Femur (tissue), 1 donor: ENCODE measurements at places on chromosomes 6 and 20.

GRCh38 chr20:57676589-57677583 is 32.9 kb downstream of the PMEPA1 start:
- DNase-seq = no peak

- DNase-seq = no peak
Measured at GRCh38 chr6:151073701-151074100, 166.1 kb upstream of the AKAP12 start.

- DNase-seq = no peak
Measured at GRCh38 chr6:161379834-161380582, 106.1 kb upstream of the AGPAT4 start.

DNA sequence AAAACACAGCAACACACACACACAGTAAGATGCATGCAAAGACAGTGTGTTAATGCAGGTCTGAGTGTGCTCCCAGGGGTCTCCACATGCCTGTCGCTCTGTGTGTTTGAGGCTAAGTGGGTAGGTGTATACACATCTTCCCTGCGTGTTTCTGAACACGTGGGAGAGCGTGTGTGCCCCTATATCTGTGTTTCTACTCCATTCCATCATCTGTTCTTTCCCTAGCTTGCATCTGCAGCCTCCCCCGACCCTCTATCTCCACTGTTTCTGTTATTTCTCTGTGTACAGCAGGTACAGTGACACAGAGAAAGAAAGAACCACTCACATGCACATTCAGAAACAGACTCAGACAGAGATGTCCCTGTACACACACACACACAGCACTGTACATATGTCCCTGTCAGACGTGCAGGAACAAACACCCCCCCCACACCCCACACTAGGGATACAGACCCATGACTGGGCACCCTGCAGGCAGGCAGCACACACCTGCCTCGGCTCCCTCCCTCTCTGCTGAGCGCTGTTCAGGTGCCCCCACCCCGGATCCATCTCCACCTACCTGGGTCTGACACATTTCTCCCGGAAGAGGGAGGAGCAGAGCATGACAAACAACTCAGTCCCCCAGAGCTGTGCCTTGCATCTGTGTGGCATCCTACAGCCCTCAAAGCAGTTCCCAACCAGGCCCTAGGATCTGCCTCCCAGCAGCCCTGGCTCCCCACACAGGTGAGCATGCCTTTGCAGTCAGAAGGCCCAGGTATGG is 27.6 kb downstream of the KCNK15 start:
- no peak for DNase-seq

DNA sequence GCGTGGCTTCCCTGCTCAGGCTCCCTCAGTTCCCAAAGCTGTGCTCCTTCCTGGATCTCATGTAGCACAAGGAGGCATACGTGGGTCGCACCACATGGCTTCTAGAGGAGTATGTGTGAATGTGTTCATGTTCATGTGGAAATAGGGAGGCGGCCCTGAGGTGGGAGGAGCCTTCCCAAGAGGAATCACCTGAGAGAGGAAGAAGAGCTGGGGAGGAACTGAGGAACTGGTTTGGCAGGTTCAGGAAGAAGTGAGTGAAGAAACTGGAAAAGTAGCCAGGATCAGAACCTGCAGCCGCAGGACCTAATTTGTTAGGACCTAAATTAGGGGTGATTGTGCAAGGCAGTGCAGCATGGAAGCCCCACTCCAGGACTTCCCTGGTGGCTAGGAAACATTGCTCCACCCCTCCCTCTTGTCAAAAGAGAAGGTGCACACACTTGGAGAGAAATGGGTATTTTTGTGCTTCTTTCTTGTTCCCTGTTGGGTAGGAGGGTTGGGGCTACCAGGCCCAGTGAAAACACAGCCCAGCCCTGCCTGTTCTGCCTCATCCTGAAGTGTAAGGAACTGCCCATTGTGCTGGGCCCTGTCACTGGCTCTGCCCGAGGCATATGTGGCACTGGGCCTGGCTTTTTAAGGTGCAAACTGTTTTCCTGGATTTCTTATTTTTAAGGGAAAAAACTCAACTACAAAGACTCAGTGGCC is 20.7 kb downstream of the SYNJ2 start:
- DNase-seq = no peak

DNA sequence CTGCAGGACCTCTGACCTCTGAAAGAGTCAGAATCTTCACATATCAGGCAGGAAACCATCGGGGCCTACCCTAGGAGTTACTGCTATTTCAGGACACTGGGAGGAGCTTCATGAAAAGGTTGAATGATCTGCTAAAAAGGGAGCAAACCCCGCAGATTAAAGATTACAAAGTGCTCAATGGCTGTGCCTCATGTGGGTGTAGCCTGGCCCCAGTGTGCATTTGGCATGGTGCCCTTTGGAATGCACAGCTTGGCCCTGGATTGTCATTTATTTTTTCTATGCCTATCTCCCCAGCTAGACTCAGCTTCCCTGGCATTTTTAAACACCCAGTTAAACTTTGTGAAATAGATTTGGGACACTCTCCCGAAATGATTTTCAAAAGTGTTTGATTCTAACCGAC is 368.5 kb upstream of the SPTLC3 start:
- DNase-seq = no peak

- no peak for DNase-seq
Measured at GRCh38 chr6:165082636-165083035, 226.8 kb downstream of the C6orf118 start.

GRCh38 chr6:31572041-31572911 is at the start of gene LTA:
Gene LTA, plus strand, starts transcription at chr6:31572289. Its CDS starts 454 bp downstream, at chr6:31572743.
- DNase-seq = no peak

GRCh38 chr6:135146162-135146934 is 34.8 kb upstream of the MYB start:
- no peak for DNase-seq

- no peak for DNase-seq
Measured at GRCh38 chr6:113211170-113211569, 646.0 kb upstream of the MARCKS start.

- no peak for DNase-seq
Measured at GRCh38 chr6:148681666-148682065, 65.2 kb upstream of the UST start.

DNA sequence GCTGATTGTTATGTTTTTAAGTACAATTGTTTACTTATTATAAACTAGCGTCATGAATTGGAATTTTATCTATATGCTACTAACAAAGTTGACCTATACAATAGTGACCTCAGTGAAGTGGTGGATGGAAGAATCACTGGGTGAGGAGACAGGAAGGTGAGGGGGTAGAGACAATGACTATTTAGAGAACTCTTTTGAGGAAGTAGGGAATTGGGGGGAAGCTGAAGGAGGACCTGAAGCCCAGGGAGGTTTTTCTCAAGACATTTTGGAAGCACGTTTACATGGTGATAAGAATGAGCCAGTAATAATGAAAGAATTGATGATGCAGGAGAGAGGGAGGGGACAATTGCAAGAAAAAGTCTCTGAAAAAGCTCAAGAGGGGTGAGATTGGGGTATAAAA is 96.4 kb downstream of the RPS12 start:
- no peak for DNase-seq

- DNase-seq = no peak
Measured at GRCh38 chr6:9540534-9541126, 874.2 kb downstream of the TFAP2A start.

- no peak for DNase-seq
Measured at GRCh38 chr6:144594585-144594984, 309.4 kb downstream of the UTRN start.

DNA sequence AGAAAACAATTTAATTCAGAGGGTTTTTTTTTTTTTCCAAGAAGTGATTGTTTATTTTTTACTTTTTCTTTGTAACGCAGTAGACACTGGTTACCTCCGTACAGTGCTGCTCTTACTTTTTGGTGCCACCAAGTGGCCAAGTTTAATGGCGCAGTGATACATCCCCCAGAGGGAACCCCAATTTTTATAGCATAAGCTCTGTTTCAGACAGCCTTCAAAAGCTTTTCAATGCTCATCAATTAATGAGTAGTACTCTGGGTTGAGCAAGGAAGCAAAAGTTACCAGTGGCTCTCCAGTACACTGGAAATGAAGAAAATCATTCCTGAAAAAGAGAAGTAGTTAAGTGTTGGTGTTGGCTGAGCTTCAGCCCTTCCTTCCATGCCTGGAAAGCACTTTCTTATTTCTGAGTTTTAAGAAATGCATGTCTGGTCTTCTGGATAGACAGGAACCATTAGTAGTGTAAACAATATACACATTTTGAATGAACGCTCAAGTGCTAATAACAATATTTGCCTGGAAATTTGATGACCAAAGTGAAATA is 129.1 kb upstream of the SMLR1 start:
- peak; percentile 34 for DNase-seq

GRCh38 chr6:167793421-167793820 is 33.3 kb upstream of the AFDN start:
- no peak for DNase-seq

DNA sequence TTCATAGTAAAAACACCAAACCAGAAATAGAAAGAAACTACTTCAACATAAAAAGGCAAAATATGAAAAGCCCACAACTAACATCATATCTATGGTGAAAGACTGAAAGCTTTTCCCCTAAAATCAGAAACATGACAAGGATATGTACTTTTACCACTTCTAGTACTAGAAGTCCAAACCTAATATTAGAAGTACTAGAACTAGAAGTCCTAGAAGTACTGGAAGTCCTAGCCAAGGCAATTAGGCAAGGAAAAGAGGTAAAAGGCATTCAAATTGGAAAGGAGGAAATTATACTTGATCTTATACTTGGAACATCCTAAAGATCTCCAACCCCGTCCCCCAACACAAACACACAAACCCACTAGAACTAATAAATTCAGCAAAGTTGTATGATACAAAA is 74.9 kb downstream of the TASP1 start:
- no peak for DNase-seq

GRCh38 chr6:29792123-29793035 is 35.2 kb upstream of the HLA-G start:
- DNase-seq = peak; percentile 29

DNA sequence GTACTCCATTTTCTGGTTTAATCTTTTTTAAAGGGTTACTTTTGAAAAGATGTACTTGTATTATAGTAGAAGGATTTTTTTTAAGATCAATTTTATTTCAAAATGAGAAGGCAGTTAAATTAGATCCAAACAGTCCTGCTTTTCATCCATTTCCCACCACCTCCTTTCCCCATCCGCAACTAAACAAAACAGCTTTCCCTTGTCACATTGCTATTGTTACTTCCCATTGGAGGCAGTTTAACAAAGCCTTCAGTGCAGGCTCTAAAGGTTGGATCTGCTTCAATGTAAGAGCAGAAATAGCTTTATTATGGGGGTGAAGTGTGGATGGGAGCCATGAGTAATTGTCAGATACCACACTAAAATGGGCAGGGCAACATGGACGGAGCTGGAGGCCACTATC is 65.7 kb downstream of the LRRC1 start:
- no peak for DNase-seq

- no peak for DNase-seq
Measured at GRCh38 chr6:150290429-150290828, 78.4 kb upstream of the IYD start.

- DNase-seq = peak; percentile 24
Measured at GRCh38 chr6:26363882-26364701, 906 bp upstream of the BTN3A2 start.

DNA sequence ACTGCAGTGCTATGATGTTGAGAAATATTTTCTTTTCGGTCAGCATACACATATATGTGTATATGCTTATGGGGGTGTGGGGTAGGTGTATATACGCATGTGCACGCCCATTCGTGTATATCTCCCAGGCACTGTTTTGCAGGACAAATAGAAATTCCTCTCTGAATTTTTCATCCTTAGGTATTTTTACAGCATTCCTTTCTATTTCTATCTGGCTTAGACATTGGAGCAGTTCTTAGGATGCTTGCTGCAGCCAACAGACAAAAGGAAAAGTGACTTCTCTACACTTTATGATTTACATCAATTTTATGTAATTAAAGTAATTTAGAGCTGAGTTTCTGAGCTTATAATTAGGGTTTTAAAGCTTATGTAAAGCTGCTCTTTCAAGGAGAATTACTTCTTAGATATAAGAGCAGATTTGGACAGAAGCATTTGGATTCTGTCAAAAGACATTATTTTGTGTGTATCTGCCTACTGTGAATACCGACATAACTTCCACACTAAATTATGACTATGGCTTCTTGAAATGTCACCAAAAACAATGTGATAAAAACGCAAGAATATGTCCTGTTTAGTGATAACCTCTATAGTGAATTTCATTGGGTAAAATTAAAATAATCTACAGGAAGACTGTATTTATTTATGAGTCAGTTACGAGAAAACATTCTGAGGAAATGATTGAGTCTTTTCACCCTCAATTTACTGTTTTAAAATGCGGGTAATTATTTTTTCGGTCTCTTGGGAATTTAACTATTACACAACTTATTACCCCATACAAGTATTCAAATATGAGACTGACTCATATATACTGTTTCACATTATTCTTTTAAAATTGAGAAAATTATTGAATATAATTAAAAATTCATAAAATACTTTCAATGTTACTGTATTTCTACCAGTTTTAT is 21.3 kb upstream of the CEP43 start:
- no peak for DNase-seq

- peak; percentile 36 for DNase-seq
Measured at GRCh38 chr6:35173044-35173426, 31.9 kb upstream of the TCP11 start.

- no peak for DNase-seq
Measured at GRCh38 chr6:133947302-133947900, 5.6 kb upstream of the TBPL1 start.

- DNase-seq = peak; percentile 82
Measured at GRCh38 chr20:31698803-31699718, 23.6 kb downstream of the BCL2L1 start.

GRCh38 chr6:22059946-22060345 is 236.9 kb downstream of the PRL start:
- no peak for DNase-seq

- peak; percentile 64 for DNase-seq
Measured at GRCh38 chr6:53179961-53180651, 31.5 kb upstream of the GCM1 start.

- peak; percentile 90 for DNase-seq
Measured at GRCh38 chr6:43667245-43668150, 20.1 kb downstream of the MRPS18A start.
